CD14-positive monocyte (primary cell): ENCODE measurements at places on chromosomes 3 and 15. TPM values are rescaled to one million over a fixed set of nuclear protein-coding genes. Genes with fewer than 3 reads are reported as not detected.
A peak's percentile ranks its signal among the peaks of the same experiment; 100 is the strongest.

The SLC9C1 gene
- not detected in 2 replicates for polyA plus RNA-seq

DNA sequence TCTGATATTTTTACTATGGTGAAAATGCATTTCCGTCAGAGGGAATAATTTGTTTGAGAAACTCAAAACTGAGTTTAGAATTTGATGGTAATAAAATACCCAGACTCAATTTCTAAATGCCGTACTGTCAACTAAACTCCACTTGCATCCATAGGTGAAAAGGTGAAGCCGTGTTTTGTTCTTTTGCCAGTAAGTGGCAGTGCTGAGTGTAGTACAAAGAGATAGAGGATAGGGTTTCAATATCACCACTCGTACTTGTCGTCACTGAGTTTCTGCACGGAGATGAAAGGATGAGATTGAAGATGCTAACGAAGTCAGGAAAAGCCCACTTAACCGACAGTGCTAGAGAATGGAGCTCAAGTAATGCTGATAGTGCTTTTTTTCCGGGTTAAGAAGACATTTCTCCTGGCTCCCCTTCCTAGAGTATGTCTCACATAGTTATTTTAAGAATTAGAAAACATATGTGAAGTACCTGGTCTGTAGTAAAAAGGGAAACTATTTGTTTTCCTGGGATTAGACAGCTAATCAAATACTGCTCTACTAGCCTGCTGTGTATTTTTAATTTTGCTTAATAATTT, 345.1 kb downstream of the IL5RA start:
- no peak for DNase-seq

GRCh38 chr3:186133980-186134379, 25.1 kb upstream of the ETV5 start:
- no peak for DNase-seq

GRCh38 chr3:169813757-169814517, 1.2 kb upstream of the LRRC34 start:
- DNase-seq: peak; percentile 41

DNA sequence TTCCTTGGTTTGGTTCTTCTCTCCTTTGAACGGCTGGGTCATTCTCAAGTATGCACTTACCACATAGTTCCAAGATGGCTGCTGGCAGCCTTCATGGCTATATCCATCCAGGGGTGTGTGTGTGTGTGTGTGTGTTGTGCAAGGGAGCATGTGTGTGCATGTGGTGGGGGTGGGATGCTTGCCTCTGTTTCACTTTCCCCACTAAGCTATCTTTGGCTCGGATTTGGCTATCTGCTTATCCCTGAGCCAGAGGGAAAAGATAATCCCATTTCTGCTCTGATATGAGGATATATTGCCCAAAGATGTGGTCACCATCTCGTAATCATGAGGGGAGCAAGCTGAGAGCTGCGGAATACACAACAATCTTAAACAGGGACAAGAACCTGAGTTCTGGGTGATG, 26.2 kb downstream of the ANAPC13 start:
- DNase-seq: no peak

DNA sequence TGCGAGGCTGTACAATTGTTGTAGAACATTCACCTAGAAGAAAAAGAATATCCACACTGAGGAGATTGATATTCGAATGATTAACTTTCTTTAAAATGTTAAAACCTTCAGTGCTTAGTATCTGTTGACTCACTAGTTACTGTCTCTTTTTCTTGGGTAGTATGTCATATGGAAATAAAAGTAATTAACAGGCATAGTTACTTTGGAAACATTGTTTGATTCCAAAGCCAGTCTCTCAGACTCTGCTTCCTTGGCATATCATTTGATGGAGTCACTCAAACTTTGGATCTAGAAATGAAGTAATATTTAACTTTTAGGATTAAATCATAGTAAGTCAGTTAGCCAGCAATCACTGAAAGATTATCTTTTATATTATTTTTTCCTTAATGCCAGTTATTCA, 63.4 kb downstream of the MAP2K5 start:
- DNase-seq: no peak
